ENCODE measurements at places on chromosomes 4 and X. TPM values are rescaled to one million over a fixed set of nuclear protein-coding genes. Genes with fewer than 3 reads are reported as not detected.

Gene SLC49A3
- polyA plus RNA-seq = 3.1 TPM

Gene COMMD8
- polyA plus RNA-seq = 43.2 TPM

Gene MID1
- 22.6 TPM for polyA plus RNA-seq

Gene SLC9B1
- 2.8 TPM for polyA plus RNA-seq

Gene PNMA3
- polyA plus RNA-seq = 16.7 TPM

Gene RADX
- polyA plus RNA-seq = 5.8 TPM

Gene RIBC1
- 5.0 TPM for polyA plus RNA-seq

Gene DGKK
- 9.7 TPM for polyA plus RNA-seq

Gene GPR34
- 4.8 TPM for polyA plus RNA-seq

Gene SYP
- 2.5 TPM for polyA plus RNA-seq

Gene CLTRN
- polyA plus RNA-seq = 27.4 TPM

Gene WDFY3
- 53.5 TPM for polyA plus RNA-seq

Gene XAGE1A
- not detected for polyA plus RNA-seq

Gene TBC1D9
- 66.2 TPM for polyA plus RNA-seq

Gene CT45A10
- polyA plus RNA-seq = not detected

Gene RGN
- 34.1 TPM for polyA plus RNA-seq

Gene NAP1L3
- polyA plus RNA-seq = 12.9 TPM

Gene KCNIP4
- 15.3 TPM for polyA plus RNA-seq

Gene NHSL2
- polyA plus RNA-seq = 8.6 TPM

Gene UGT2B11
- 1.8 TPM for polyA plus RNA-seq
